ENCODE measurements at places on chromosomes 2 and 18.

GRCh38 chr2:75707901-75708300 is 2.8 kb downstream of the GCFC2 start:
- no peak for DNase-seq

GRCh38 chr2:54757500-54757899 is 34.0 kb downstream of the EML6 start:
- DNase-seq: peak; percentile 47

GRCh38 chr2:217830807-217831206 is 172.0 kb downstream of the TNS1 start:
- no peak for DNase-seq

- DNase-seq: no peak
Observed at GRCh38 chr2:189799531-189799930, 15.3 kb downstream of the PMS1 start.

DNA sequence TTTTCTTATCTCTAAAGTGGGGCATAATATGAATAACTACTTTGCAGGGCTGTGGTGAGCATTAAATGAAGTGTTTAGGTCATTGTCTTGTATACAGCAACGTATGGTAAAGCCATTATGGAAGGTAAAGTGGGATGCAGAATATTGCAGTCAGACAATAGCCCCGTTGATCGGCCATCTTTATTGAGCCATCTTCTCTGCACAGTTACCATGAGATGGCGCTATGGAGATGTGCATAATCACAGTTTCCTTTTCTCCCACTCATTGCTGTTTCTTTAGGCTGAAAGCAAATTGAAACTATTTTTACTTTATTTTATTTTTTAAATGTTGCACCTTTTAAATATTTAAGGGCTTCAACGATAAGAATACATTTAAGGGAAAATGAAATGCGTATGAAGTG is 108.9 kb downstream of the THSD7B start:
- peak; percentile 11 for DNase-seq

- DNase-seq: no peak
Observed at GRCh38 chr18:60247103-60247502, 125.5 kb downstream of the MC4R start.

- DNase-seq: no peak
Observed at GRCh38 chr18:6677086-6677485, 52.4 kb upstream of the ARHGAP28 start.

DNA sequence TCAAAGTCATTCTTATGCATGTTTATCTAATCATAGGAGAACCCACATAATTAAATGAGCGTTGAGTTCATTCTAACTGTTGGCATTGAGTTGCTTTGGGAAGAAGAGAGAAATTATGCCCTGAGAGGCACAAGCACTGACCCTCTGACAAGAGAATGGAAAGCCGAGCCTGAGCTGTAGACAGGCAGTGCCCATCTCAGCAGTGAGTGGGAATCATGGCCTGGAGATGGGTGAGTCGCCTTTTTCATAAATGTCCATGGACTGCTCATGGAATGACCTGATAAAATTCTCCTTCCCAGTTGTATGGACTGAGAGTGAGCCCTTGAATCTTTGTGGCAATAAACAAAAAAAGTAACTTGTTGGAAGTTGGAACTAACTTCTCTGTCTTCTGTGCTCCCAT is 21.4 kb upstream of the MYO3B start:
- DNase-seq: no peak

- DNase-seq: no peak
Observed at GRCh38 chr2:120319686-120320317, 26.1 kb upstream of the INHBB start.

DNA sequence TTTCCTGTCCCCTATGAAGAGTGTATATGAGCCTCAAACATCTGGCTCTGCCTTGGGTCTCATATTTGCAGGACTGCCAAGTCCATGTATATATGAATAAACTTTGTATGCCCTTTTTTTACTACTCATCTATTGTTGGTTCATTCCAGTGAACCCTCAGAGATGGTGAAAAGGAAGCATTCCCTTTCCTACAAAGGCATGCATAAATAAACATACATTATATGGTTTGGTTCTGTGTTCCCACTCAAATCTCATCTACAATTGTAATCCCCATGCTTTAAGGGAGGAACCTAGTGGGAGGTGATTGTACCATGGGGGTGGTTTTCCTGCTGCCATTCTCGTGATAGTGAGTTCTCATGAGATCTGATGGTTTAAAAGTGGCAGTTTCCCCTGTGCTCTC is 534.2 kb downstream of the SPAG16 start:
- DNase-seq: no peak

- peak; percentile 98 for DNase-seq
Observed at GRCh38 chr2:26008851-26009566, 24.9 kb upstream of the RAB10 start.

GRCh38 chr18:46061796-46062195 is 10.3 kb downstream of the PSTPIP2 start:
- no peak for DNase-seq

DNA sequence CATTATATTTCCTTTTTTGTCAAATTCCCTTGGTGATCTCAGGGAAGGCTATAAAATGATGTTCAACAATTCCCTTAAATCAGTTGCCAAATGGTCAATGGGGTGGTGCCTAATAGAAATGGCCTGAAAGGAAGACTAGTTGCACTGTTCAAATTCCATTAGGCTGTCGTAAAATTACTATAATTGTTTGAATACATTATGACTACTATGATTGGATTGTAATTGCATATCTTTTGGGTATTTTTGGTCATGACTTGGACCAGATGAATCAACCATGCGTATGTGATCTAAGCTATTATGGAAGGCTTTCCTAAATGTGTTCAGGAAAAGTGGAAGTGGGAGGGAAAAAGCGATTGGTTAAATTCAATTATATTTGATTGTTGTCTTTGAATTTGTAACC is 41.3 kb upstream of the KCNE4 start:
- DNase-seq: no peak

DNA sequence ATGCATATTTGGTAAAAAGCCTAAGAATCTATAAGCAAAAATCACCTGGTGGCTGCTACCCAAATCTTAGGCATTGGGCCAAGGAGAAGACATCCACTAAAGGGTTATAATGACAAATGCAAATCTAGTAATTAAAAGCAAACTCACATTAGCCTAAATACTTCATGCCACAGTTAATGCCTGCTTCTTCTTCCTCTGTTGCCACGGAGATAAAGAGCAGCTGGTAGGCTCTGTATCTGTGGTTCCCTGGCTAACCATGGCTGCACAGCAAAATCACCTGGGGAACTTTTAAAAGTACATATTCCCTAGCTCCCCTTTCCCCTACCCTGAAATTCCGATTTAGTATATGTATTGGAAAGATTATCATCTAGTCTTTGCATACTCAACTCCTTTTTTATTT is 114.3 kb downstream of the LNPK start:
- DNase-seq: no peak

GRCh38 chr2:50691513-50691912 is 340.4 kb downstream of the NRXN1 start:
- no peak for DNase-seq

DNA sequence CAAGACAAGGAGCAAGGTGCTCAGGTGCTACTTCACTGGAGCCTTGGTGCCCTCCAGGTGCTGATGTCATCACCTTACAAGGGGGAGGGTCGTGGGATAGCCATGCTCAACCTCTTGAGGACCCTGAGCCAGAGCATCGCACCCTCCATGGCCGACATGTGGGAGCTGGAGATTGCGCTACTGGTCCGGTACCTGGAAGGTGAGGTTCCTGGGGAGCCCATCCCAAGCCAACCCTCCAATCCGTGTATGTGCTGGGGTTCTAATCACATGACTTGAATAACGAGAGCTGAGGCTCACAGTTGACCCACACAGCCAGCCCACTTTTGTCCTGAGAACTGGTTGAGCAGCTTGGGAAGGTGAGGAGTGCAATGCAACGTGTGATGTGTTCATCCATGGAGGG is 25.9 kb downstream of the MROH2A start:
- DNase-seq: no peak

GRCh38 chr2:88184762-88185161 is 14.6 kb downstream of the THNSL2 start:
- DNase-seq: no peak

GRCh38 chr18:13427354-13427753 is 208.8 kb downstream of the LDLRAD4 start:
- no peak for DNase-seq

GRCh38 chr2:112023707-112024106 is 31.4 kb upstream of the TMEM87B start:
- no peak for DNase-seq

GRCh38 chr18:46336278-46337111 is 232.3 kb downstream of the HAUS1 start:
- DNase-seq: no peak

- peak; percentile 31 for DNase-seq
Observed at GRCh38 chr2:118250001-118250400, 161.7 kb downstream of the INSIG2 start.

DNA sequence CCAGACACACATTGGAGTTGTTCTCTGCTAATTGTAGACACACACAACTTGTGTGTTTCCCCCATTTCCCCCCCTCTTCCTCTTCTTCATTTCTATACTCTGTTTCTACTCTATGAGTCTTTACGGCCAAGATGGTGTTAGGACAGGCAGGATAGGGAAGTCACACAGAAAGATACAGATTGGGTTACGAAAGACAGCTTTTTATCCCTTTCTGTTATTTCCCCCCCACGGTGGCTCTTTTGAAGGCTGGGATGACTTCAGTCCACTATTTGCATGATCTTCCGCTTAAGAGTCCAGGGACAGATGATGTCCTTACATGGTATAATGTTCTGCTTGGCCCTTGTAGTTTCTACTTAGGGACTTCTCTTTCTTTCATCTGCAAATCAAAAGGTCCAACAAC is 1.6 kb upstream of the EMILIN2 start:
- peak; percentile 97 for DNase-seq

- DNase-seq: no peak
Observed at GRCh38 chr18:577643-578375, 2.4 kb upstream of the CETN1 start.
